ENCODE measurements at places on chromosomes 5 and 9.

DNA sequence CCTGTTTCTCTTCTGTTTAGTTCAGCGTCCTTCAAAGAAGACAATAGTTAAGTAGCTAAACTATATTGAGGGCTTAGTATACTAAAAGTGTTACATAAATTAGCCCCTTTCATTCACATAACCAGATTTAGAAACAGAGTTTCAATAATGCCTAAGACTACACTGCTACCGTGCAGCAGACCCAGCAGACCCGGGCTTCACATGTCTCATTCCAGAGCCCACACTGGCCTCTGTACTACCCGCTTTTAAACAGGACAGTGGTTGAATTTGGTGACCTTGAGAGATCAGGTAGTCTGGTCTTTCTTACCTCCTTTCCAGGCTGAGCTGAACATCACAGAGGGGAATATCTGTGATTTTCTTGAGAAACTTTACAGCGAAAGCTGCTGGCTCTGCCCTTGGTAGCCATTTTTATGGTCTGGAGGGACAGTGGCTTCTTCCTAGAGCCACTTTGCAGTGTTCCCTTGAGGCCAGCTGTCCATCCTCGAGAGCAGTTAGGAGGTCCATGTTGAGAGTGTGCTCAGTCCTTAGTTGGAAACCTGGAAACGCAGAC lies 56.5 kb downstream of the SLC22A5 start:
- no peak for DNase-seq

DNA sequence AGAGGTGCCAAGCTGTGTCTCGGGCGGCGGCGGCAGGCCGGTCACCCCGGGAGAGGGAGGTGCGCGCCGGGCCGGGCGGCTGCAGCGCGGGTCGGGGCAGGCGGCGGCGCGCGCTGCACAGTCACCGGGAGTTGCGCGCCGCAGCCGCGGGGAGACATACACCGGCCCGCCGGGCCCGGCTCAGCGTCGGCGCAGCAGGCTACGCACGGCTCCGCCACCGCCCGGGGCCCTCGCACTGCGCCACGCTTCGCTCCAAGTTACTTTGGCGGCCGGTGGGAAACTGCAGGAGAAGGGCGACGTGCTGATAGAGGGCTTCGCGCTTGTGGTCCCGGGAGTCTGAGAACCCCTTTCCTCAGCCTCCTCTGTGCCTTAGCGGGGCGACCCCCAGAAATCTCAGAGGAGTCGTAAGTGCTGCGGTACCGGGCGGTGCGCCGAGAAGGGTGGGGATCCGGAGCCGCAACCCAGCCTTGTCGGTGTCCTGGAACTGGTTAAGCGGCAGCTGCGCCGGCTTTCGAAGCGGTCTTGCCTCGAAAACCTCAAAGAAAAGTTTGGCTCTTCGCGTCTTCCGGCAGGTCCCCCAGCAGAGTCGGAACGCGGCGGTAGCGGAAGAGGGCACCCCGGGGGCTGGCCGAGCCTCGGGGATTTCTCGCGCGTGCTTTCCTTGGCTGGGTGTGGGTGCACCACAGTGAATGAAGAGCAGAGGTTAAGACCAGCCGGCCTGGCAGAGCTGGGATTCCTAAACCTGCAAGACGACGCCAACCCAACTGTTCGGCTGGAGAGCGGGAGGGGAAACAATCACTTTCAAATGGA lies at the start of gene EFNA5:
Gene EFNA5, minus strand, starts transcription at position 6 of the 810 bp plus-strand sequence.
- peak; percentile 63 for DNase-seq

DNA sequence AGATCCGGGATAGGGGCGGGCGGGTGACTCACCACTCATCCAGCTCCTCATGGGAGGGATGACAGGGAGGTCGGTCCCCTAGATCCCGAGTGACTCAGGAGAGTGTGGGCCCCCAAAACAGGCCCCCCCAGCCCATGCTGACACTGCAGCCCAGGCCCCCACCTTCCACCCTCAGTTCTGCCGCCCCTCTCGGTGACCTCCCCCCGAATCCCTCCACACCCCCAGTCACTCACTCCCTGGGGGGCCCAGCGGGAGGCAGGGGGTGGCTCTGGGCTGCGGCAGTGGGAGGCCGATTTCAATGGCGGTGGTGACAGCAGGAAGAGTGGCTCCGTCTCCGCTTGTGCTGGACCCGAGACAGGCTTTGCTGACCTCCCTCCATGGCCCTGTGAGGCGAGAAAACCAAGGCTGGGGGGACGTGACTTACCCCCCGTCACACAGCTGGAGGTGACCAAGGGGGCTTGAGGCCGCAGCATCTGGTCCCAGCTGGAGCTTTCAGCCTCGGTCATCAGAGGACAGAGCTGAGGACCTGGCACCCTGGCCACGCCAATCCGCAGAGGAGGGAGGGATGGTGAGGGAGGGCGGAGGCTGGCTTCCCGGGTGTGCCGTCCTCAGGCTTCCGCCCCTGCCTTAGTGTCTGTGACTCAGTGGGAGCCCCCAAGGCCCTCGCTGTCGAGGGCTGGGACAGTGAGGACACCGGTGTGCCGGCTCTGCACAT lies 9.0 kb downstream of the GPSM1 start:
- no peak for DNase-seq

DNA sequence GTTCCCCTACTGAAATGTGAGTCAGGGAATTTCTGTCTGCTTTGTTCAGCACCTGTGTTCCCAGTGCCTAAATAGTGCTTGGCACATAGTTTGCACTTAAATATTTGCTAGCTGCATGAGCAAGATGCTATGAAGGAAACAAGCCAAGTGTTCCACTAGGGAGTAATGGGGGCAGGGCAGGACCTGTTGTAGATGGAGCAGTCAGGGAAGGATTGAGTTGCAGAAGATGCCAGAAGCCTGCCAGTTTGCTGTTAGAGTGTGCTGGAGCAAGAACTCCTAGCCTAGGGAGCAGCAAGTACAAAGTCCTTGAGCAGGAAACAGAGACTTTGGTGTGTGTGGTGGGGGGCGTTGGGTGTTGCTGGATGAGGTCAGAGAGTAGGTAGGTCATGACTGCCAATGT lies 87.5 kb downstream of the DAB2IP start:
- DNase-seq = no peak

DNA sequence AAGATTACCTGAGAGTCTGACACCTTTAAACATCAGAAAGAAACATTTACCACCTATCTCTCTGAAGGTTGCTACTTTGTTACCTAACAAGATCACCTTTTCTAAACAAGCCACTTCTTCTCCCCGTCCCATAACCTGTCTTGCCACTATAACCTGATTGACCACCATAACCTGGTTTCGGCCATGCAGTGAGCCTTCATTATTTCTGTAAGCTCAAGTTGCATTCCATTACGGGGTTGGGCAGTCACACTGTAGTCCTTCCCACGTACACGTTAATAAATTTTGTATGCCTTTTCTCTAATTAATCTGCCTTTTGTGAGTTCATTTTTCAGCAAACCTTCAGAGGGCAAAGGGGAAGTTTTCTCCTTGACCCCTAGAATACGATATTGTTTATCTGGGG lies 28.0 kb upstream of the CCNG1 start:
- DNase-seq = no peak

DNA sequence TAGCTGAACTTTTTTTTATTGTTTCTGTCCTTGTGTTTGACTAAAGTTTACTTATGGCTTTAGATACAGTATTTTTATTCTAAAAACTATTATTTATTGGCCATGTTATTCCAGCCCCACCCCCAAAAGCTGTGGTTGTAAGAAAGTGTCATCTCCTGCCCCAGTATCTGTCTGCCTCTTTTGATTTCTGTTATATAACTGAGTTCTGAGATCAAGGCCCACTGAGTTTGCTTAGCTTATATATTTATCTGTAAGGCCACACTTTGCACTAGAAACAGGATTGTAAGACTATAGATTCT lies 116.8 kb upstream of the TNFAIP8 start:
- no peak for DNase-seq

- DNase-seq = no peak
Observed at GRCh38 chr5:172448999-172449398, 5.3 kb downstream of the SH3PXD2B start.

- no peak for DNase-seq
Observed at GRCh38 chr5:83731638-83732037, 11.0 kb upstream of the HAPLN1 start.

DNA sequence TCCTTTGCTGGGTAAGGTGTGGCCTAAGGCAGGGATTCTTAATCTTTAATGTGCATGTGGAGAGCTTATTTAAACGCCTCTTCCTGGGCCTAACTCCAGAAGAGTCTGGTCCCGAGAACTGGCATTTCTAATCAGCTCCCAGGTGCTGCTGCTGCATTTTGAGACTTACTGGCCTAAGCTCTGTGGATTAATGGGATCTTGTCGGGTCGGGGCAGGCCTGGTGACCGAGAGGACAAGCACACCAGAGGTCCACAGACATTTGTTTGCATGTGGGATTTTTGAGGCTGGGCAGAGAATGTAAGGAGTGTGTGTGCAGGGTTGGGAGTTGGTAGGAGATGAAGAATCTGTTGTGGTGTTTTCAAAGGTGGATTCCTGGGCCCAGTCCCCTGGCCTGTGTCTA lies 95.0 kb upstream of the DAP start:
- no peak for DNase-seq

GRCh38 chr9:132169672-132170392 lies 8.0 kb downstream of the NTNG2 start:
- peak; percentile 74 for DNase-seq

- DNase-seq = no peak
Observed at GRCh38 chr5:176781638-176782570, 28.5 kb upstream of the UNC5A start.

DNA sequence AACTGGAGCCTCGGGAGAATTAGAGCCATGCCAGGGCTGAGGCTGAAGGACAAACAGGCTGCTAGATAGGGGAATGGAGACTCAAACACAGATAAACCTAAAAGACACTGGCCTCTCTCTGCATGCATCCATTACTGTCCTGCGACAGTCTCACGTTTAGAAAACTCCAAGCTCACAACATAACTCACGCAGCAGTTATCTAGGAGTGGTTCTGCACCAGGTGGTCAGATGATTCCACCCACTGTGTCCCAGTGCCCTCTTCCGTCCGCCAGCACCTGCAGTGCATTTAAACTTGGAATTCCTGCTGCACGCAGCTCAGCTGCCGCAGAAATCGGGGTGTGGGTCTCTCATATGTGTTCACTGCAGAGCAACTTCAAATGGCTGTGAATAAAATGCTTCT lies 272.6 kb upstream of the IRX2 start:
- no peak for DNase-seq

DNA sequence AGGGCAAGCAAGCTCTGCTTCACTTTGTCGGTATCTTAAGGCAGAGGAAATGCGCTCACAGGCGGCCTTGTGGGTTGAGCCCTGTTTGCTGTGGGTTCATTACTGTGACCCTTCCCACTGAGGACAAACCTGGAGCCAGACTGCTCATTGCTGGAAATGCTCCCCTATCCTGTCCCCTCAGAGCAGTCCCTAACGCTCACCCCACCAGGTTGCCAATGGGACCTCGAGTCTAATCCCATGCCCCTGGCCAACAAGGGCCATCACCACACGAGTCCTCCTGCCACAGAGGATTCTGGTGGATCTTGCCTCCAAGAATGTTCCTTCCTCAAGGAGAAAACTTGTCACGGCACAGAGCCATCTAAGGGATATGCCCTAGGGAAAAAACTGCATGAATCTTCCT lies 14.6 kb downstream of the IPPK start:
- DNase-seq = no peak

DNA sequence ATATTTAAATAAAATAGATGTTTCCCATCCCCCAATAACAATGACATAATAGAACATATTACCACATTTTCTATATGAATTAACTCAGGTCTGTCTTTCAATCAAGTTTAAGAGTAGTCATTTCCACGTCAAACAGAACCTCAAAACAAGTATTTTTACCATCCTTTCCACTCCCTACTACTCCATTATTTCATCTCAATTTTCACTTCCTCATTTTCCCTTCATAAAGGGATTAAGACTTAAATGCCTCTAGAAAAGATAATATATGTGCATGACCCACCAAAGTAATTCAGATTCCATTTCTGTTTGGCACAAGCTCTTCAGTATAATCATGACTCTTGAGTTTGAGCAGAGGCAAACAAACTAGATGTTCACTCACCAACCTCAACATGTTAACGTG lies 40.4 kb downstream of the ELOVL7 start:
- no peak for DNase-seq

- DNase-seq = no peak
Observed at GRCh38 chr5:82347201-82347865, 69.2 kb upstream of the RPS23 start.

- DNase-seq = no peak
Observed at GRCh38 chr9:99516657-99517049, 294.6 kb downstream of the SEC61B start.

- no peak for DNase-seq
Observed at GRCh38 chr5:170704417-170705192, 78.9 kb upstream of the GABRP start.

- DNase-seq = no peak
Observed at GRCh38 chr9:133600739-133601138, 8.4 kb downstream of the FAM163B start.

DNA sequence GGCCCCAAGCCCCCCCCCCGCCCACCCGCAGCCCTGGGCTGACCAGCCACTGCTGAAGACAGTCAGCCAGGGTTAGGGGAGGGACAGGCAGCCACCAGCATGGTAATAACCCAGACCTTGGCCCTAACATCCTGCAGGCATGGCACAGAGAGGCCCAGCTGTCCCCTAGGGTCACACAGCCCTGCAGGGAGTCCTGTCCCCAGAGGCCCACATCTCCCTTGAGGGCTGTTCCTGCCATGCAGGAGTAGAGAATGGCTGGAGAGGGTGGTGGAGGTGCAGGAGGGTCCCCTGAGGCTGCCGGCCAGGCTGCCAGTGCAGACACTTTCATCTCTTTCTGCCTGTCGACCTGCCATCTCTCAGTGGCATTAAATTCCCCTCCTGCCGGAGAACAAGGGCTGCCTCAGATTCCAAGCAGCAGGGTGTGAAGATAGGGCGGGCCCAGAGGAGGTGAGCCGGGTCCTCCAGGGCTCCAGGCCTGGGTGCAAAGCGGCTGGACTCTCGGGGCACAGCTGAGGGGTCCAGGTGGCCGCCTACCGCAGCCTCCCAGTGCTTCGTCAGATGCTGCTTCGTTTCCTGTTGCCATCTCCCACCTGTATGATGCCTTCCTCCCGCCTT lies 40.0 kb downstream of the CXXC5 start:
- no peak for DNase-seq

DNA sequence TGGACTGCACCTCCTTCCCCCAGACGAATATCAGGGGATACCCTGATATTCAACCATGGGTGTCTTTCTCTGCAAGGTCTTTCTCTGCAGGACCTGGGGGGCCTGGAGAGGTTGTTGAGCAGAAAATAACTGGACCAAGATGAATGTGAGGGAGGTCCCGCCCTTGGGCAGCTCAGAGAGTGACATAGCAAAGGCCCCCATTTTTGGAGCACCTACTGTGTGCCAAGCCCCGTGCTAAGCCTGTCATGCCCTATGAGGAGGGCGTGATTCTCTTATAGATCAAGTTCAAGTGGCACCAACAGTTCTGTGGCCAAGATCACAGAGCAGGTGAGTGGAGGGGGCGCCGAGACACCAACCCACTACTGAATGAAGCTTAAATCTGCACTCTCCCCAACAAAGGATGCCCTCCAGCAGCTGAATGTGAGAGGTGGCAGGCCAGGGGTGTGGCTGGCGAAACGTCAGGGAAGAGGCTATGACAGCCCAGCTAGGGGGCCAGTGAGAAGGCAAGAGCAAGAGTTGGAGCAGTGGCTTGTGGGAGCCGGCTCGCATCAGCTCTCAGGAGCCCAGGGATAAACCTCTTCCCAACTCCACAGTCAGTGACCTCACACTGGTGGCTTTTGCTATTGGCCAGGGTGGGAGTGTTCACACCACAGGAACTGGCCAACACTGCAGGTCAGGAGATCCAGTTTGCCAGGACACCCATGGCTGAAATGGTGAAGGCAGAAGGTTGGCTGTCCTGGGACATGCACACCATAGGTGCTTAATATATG lies 5.3 kb downstream of the SARDH start:
- DNase-seq = no peak

GRCh38 chr5:131635684-131636572 lies 899 bp upstream of the RAPGEF6 start:
- DNase-seq = no peak
